Amygdala (tissue), 56 donors: ENCODE measurements at places on chromosomes 1 and 21.

GRCh38 chr1:116127848-116128540, 16.8 kb downstream of the MAB21L3 start:
- DNase-seq, result no peak

- DNase-seq, result no peak
Measured at GRCh38 chr1:214364386-214364785, 83.4 kb downstream of the SMYD2 start.

DNA sequence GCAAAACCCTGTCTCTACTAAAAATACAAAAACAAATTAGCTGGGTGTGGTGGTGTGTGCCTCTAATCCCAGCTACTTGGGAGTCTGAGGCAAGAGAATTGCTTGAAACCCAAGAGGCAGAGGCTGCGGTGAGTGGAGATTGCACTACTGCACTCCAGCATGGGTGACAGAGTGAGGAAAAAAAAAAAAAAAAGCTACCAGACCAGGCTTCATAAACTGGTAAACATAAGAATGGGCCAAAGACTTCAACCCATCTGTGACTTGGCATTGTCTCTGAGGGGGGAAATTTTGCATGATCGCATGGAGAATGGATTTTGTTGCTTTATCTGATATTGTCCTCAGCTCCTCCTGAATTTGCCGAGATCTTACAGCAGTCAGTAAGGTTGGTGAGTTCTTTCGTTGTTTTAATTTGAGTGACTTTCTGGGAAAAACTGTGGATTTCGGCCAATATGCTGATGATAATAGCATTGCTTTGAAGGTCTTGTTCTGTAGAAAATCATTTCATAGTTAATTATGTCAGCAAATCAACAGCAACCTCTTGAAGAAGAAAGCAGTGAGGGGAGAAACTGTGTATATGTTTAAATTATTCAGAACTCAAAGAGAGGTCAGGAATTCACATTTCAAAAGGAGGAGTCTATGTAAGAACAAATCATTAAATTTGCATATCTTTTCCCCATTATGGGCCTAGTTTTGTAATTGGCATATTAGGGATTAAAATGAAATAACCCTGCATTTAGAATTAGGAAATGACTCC, 13.1 kb downstream of the FGGY start:
- no peak for DNase-seq

DNA sequence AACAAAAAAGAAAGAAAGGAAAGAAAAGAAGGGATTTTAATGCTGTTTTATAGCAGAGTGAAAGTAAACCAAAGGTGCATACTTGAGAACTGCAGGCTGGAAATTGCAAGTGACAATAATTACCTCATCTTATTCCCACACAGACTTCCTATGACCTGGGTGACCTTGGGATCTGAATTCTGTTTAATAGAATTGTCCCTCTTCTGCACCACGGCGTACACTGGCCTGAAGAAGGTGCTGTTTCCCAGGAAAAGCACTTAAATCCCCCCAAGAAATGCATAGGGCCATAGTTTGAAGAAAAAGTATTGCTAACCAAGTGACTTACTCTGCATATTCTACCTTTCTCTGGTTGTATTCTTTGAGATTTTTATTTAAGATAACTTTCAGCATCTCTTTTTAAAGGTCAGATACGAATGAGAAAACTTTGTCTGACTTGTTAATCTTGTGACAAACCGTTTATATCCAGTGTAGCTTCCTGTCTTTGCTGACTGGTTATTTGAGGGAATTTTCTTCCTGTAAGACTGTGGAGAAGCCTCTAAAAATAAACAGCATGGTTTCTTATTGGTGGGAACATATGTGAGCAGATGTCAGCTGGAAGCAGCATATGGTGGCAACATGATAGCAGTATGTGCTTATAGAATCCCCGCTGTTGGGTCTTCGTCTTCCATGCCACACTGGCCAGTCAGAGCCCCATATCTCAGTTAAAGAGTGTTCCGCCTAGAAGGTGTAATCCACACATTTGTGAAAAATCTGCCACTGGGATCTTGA, 16.3 kb downstream of the TGFB2 start:
- no peak for DNase-seq

DNA sequence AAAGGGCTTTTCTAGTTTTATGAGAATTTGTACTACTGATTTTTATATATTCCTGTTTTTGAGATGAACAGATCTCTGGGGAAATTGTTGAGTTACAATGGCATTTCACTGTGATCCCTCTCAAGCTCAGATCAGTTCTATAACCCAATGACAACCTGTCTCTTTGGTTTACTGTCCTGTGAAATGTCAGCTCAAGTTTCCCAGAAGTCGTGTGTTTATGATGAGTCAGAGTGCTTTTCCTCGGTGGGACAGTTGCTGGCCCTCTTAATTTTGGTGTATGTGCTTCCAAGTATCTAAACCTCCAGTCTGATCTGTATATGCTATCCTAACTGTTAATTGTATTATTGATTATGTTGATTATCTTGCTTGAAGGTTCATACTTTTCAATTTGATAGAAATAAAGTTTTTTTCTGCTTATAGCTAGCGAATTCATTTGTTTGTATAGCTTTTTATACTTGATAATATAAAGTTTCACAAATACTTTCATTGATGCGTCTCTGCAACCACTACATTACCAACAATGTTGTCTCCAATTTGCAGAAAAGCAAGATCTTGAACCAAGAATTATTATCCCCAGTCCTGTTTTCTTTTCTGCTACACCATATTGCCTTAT, 77.5 kb upstream of the DNAJC6 start:
- DNase-seq, result no peak

GRCh38 chr1:150309758-150310508, 11.4 kb upstream of the PRPF3 start:
- DNase-seq, result no peak

DNA sequence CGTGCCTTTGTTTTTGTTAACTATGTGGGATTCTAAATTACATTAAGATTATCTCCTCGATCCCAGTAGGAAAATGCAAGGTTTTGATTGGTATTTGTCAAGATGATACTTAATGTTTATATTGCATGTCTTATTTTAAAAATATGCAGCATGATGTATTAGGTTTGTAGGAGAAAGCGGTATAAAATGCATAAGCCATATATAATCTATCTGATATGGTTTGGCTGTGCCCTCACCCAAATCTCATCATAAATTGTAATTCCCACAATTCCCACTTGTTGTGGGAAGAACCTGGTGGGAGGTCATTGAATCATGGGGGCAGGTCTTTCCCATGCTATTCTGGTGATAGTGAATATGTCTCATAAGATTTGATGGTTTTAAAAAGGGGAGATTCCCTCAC, 198.1 kb upstream of the NCAM2 start:
- DNase-seq, result no peak

GRCh38 chr1:199279872-199280645, 641.2 kb downstream of the PTPRC start:
- no peak for DNase-seq

- no peak for DNase-seq
Measured at GRCh38 chr1:22709891-22710700, 543 bp upstream of the EPHB2 start.

DNA sequence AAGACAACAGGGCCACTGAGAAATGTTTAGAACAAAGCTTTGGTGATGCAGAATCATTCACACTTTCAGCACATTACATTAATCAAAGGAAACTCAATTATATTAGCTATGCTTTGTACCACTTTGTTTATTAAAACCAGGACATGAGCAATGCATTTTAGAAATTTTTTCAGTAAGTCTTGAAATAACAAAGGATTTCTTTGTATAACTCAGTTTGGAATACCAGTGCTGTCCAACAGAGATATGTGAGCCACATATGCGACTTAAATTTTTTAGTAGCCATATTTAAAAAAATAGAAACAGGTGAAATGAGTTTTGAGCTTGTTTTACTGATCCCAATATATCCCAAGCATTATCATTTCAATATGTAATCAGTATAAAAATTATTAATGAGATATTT, 18.8 kb upstream of the F3 start:
- no peak for DNase-seq

DNA sequence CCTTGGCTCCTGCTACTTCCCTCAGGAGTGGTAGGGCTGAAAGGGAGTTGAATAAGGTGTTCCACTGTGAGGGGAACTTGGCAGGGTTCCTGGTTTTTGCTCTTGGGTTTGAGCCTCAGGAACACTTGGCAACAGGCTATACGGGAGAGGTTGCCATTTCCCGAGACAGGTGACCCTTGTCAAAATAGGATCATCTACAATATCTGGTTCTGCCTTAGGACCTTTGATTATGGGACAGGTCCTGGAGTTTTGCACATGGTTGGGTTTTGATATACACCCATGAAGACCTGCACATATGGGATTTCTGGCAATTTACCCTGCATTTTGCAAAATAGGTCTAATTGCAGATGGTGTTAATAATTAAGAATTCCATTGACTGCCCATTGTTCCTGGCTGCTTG, 31.1 kb downstream of the YY1AP1 start:
- DNase-seq, result no peak

- no peak for DNase-seq
Measured at GRCh38 chr1:171126504-171126903, 35.8 kb downstream of the FMO3 start.

- no peak for DNase-seq
Measured at GRCh38 chr1:21921100-21921875, 15.8 kb downstream of the HSPG2 start.

DNA sequence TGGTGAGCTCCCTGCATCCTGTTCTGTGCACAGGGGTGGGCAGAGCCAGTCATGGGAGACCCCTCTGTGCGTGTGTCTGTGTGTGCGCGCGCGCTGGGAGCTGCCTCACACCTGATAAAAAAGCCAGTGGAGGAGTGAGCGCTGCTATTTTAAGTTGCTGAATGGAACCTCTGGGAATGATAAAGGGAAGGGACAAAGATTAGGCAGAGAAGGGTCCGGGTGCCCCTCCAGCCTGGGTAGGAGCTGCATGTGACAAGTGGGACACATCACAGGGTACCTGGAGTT, 847 bp downstream of the ADORA1 start:
- no peak for DNase-seq

DNA sequence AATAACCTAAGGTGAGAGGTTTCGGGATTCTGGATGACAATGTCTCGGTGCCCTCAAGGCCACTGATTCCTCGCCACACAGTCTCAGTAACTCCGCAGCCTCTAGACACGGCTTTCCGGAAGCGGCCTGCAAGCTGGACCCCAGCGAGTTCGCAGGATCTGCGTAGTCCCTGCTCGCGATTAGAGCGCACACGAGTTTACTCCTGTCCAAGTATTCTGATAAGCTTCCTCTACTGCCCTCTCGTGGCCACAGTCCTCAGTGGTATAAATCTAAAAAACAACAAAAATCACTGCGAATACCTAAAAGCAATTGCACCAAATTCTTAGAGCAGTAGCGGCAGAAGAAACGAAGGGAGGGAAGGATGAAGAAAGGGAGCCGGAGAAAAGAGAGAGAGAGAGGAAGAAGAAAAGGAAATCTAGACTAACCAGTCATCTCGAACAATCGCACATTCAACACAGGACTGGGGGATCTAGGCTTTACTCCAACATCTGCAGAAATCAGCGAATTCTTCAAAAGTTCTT, 1.1 kb upstream of the PLXNA2 start:
- DNase-seq, result peak; percentile 81

DNA sequence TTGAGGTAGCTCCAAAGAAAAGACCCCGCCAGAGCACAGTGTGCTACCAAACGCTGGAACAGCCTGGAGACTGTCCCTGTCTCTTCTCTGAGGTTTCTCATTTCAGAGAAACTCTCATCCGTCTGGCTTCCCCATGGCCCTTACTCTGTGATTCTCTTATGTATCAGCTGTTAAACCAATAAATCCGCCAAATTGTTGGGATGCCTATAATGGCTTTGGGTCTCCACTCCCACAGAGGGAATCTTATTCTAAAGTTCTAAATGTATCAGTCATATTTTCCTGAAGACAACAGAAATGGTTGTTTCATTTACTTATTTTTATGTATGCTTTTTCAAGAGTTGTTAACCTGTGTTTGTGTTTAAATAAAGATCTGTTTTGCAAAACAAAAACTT, 4.0 kb downstream of the ERG start:
- DNase-seq, result no peak

DNA sequence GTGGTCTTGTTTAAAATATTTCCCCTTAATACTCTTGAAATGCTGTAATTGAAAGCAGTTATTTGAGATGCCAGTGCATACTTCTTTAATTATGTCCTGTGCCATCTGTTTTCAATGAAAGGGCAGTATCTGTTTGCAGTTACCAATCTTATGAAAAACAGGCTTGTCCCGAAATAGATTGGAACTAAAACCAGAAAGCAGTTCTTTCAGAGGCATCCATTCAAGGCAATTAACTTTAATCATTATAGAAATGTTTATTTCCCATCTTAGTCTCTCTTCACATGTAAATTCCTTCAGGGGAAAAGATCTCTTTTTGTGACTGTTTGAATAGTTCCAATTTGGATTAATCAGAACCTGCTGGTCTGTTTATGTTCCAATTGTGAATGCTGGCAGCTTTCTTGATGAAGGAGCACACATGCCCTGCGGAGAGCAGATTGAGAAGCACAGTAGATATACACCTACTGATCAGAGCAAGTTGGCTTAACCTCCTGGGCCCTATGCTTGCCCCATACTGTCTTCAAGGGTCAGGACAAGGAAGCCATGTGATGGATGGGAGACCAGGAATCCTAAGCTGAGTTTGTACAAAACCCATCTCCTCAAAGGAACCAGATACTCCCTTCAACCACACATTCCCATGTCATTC, 41.6 kb upstream of the MROH9 start:
- DNase-seq, result no peak

DNA sequence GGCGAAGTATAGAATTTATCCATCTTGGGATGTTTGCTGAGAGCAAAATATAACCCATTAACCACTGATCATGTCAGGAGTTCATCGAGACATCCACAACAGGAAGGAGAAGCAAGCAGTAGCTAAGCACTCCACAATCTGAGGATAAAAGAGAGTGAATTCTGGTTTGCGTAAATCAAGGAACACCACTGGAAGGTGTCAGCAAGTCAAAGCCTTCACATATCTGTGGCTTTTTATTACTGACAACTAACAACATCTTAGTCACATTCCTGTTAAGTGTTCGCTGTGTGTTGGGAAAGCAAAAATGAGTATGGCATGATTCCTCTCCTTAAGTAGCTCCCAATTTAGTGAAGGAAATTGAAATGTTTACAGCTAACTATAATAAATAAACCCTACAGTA, 44.5 kb upstream of the DARS2 start:
- no peak for DNase-seq

GRCh38 chr1:22563671-22564602, 648 bp downstream of the EPHA8 start:
- no peak for DNase-seq

GRCh38 chr1:93106226-93106625, 27.1 kb downstream of the MTF2 start:
- no peak for DNase-seq

GRCh38 chr1:65112811-65113210, 35.2 kb upstream of the AK4 start:
- DNase-seq, result no peak
